ENCODE measurements at places on chromosomes 6 and 20.
A peak's percentile ranks its signal among the peaks of the same experiment; 100 is the strongest.

DNA sequence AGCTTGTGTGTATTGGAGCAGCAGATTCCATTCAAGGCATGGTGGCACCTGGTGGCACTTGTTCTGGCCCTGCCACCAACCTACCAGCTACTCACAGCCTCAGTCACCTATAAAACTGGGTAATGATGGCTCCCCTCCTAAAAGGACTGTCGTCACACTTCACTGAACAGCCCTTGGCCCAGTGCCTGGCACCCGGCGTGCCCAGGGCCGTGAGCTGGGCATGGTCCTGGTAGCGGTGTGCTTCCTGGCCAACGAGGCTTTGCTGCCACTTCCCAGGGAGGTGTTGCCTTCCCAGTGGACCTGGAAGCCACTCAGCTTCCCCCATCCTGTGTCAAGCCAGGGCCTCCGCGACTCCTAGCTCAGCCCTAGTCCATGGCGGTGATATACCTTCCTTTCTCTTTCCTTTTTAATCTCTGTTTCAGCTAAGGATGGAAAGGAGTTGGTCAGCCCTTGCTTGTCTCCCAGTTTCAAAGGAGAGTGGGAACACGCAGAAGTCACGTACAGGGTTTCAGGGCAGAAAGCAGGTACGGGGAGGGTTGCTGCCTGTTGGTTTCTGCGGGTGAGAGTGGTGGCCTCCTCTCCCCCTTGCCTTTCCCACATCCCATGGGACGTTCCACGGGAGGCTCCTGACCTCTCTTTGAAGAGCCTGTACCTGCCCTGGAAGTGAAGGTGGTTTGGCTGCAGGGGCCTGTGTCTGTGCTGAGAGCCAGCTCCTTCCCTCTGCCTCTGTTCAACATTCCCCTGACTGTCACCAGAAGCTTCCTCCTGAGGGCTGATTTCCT, 25.5 kb downstream of the ENTPD6 start:
- no peak for DNase-seq

GRCh38 chr6:34671367-34671766, 25.2 kb downstream of the ILRUN start:
- DNase-seq: no peak

DNA sequence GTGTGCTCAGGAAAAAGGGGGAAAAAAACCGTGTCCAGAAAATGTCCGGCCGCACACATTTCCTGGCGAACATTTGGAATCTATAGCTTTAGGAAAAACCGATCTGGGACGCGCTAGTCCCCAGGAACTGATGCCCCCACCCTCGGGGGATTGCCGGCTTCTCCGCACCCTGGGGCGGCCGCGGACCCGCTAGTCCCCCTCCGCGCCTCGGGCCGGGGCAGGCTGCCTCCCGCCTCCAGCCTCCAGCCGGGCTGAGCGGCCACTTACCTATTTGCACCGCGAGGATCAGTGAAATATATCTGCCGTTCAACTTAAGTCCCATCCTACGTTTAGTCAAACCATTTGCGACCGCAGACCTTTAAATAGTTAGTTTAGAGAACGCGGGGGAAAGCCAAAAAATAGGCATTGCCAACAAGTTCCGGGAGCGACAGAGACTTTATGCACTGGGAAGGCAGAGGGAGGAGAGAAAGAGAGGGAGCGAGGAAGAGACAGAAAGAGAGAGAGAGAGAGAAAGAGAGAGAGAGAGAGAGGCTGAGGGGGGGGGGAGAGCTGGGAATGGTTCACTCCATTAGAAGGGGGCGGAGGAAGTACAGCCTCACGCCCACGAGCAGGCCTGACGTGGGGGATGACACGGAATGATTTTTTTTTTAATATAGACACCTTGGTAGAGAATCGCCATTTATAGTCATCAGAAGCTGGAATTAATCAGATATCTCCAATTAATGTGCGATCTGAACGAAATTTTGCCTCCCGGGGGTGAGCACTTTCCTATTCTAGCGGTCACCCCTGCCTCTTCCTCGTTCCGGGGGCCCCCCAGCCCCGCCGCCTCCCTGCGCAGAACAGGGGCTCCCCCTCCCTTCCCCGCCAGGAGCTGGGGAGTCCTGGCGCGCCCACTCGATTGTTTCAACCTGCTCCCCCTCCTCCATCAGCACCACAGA, at the start of gene NRN1:
Gene NRN1, minus strand, starts transcription at position 498 of the 938 bp plus-strand sequence. Its CDS starts 176 bp downstream, at position 322.
- no peak for DNase-seq

DNA sequence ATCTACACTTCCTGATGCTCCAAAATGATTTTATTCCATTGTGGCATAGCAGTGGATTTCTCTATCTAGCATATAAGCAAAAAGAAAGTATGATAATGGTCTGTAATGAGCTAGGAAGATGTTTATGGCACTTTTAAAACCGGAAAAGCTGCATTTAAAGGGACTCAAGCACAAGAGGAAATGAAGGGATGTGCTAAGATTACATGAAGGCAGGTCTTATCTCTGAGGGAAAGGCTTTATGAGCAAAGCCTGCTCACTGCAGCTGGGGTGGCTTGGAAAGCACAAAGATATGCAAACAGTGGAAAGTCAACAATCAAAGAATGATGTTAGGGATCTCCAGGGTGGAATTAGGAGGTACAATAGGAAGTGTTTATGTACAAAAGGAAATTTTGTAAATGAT, 138.2 kb downstream of the TENT5A start:
- DNase-seq: no peak

- DNase-seq: no peak
Measured at GRCh38 chr6:53686355-53686940, 20.9 kb upstream of the KLHL31 start.

DNA sequence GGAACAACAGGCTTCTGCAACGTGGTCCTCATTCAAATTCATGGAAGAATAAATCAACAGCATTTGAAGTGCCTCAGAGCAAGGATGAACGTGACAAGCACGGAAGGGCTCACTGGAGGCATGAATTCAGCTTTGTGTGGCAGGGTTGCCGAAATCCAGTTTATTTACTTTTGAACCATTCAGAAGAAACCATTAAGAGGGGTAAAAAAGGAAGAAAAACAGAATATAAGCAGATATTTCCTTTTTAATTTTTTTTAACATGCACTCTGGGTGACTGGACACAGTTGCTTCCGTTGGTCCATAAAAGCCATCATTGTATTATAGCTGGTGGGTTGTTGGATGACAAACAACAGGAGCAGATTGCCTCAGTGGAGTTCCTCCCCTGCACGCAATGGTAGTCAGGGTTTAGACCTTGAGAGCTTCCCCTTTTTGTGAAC, 17.3 kb upstream of the SNRPB2 start:
- DNase-seq: no peak

DNA sequence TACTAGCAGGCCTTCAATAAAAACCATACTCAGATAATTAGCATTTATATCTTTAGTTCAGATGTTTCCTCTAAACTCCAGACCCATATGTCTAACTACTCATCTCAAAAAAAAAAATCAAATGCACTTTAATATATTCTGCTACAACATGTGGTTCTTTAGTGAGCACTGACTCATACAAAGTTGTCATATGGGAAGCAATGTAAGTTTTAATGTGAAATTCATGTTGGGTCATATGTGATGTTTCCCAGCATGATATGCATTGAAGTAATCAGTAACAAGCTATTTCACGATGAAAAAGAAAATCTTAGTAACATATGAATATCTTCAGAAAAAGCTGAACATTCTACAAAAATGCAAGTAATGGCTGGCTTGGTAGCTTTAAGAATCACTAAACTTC, 859.7 kb upstream of the ADGRB3 start:
- no peak for DNase-seq

GRCh38 chr6:165849534-165850430, 186.7 kb upstream of the PDE10A start:
- no peak for DNase-seq

GRCh38 chr20:63533388-63533787, 3.8 kb downstream of the PTK6 start:
- DNase-seq: no peak

DNA sequence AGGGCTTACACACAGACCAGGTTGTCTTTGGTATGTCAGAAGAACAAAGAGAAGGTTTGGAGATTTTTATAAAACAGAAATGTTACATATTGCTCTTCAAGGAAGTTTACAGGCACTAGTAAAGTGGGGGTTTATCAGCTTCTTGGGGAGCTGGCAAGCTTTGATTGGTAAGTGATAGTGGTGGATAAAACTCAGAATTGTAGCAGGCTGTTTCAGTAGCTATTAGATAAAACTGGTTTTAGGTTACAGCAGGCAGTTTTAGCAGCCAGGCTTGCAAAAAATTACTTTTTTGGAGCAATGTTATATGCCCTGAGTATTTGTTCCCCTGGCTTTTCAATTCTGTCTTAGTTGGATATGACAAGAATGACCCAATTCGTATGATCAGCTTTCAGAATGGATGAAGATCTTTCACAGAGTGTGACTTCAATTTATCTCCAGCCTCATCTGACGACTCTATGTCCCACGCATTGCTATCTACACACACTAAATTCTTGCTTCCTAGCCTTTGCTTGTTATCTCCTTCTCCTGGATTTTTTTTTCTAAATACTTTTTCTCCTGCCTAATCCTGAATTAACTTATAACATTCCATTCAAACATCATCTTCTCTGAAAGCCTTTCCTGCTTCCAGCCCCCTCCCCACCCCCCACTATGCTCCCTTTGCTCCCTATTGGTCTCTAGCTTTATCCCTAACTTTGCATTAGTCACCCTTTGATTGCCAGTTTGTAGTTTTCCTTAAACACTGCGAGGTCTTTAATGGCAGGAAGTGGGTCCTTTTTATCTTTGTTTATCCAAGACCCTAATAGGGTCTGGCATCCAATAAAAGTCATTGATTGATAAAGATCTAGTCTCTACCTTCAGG, 1.0 kb upstream of the TOMM34 start:
- no peak for DNase-seq

GRCh38 chr6:157879873-157880254, 56.8 kb downstream of the SNX9 start:
- DNase-seq: no peak

- no peak for DNase-seq
Measured at GRCh38 chr20:23115822-23116221, 29.7 kb upstream of the CD93 start.

DNA sequence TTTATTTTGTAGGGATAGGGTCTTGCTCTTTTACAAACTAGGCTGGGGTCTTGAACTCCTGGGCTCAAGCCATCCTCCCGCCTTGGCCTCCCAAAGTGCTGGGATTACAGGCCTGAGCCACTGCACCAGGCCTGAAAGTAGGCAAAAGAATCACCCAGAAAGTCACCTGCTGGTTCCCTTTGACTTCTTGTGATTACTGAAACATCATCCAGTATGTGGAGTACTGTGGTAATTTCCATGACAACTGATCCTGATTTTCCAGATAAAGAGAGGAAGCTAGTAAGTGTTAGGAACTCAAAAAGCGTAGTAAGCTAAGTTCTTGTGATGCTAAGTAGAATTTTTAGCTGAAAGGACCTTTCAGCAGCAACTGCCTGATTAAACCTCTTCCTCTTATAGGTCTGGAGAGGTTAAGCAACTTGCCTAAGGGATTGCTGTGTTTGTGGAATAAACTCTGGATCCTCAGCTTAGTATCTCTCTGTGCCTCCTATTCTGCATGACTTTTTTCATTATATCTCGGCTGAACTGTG, 16.8 kb downstream of the RALY start:
- DNase-seq: no peak

DNA sequence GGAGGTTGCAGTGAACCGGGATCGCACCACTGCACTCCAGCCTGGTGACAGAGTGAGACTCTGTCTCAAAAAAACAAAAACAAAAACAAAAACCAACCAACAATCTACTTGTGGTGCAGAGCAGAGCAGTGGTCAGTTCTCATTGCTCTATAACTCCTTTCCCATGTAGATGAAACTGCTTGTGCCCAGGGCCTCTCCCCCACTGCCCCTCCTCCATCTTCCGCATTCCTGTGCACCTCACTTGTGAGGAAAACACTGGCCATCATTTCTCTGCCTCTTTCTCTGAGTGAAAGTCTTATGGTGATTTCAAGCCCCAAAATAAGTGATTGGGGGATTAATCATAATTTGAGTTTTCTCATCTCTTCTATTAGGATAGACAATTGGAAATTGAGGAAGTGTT, 63.9 kb upstream of the GLP1R start:
- DNase-seq: no peak

DNA sequence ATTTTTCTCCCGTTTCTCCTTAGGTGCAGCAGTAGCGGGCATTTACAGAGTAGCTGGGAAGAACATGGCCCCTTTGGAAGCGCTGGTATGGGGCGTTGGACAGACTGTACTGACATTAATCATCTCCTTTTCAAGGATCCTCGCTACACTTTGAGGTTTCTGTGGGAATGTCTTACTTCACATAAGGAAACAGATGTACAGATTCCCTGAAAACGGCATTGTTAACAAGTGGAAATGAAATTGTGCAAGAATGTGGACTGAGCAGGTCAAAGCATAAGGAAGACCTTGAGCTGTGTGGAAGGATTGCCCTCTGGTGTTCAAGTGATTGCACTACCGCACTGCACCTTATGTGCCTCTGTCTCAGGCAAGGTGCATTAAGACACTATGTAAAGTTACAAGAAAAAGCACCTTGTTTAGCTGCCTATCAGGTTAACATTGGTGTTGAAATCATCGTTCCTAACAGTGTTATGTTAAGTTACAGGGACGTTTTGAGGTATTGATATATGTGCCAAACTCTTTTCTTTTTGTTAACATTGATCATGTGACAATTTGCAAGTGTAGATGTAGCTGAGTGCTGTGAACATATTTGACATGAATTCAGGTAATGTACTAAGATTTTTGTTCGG, 38.0 kb downstream of the TMEM170B start:
- no peak for DNase-seq

DNA sequence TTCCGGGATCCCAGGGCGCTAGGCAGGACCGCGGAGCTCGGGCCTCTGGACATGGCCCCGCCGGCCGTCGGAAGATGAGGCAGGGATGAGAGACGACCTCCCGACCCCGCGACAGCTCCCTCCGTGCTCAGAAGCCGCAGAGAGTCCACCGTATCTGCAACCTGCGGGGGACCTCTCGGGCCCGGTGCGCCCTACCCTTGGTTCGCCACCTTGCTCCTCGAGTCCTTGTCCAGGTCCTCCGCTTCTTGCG, 301 bp downstream of the PPP1R3D start:
- DNase-seq: no peak

GRCh38 chr6:28943557-28944411, 20.0 kb upstream of the TRIM27 start:
- DNase-seq: peak; percentile 22

- DNase-seq: no peak
Measured at GRCh38 chr20:44357020-44357419, 1.5 kb downstream of the HNF4A start.

- no peak for DNase-seq
Measured at GRCh38 chr6:170403451-170403850, 96.9 kb downstream of the FAM120B start.

DNA sequence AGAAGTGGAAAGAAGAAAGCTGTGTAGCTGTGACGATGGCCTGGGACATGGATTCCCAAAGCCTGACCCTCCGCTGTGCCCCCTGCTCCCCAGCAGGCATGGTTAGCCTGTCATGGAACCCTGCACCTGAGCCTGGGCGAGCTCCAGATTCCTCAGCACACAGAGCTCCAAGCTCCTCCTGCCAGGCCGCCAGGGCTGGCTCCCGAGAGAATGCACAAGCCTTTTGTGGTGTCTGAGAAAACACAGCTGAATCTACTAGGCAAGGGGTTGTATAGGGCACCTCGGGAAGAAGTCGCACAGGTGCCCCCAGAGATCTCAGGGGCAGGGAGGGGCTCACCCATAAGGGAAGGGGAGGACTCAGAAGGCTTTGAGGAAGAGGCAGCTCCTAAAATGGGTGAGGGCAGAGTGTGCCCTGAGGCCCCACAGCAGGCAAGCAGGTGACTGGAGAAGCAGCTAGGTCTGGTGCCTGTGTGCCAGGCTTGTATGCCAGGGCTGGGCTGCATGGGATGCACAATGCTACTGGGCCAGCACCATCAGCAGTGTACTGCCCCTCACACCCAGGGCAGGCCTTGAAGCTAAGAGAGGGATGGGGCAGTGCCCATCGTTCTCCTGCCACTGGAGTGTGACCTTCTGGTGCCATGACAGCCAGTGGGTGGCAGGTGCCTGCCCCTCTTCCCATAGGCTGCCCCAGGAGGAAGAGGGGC, 64.3 kb upstream of the CD93 start:
- DNase-seq: no peak
